Mammary epithelial cell (primary cell): ENCODE measurements at places on chromosomes 7 and 10. TPM values are rescaled to one million over a fixed set of nuclear protein-coding genes. Genes with fewer than 3 reads are reported as not detected.

PCDH15 gene
- total RNA-seq: not detected

ODAD2 gene
- total RNA-seq: 1.5 TPM

PTF1A gene
- total RNA-seq: not detected in 2 replicates

ZNF239 gene
- 4.3 TPM for total RNA-seq

ADCY1 gene
- 3.5 TPM for total RNA-seq

THAP5 gene
- 23.9 and 31.5 TPM in 2 replicates for total RNA-seq

SCART1 gene
- 4.4 and 5.0 TPM in 2 replicates for total RNA-seq

BHLHA15 gene
- not detected for total RNA-seq

COL13A1 gene
- 1.3 TPM for total RNA-seq

AFAP1L2 gene
- total RNA-seq: 25.8 TPM

MEOX2 gene
- total RNA-seq: not detected

CHAT gene
- total RNA-seq: not detected

P4HA1 gene
- 29.7 and 48.6 TPM in 2 replicates for total RNA-seq

SLIT1 gene
- total RNA-seq: not detected in 2 replicates

CPA5 gene
- total RNA-seq: not detected

CAV2 gene
- 253 and 285 TPM in 2 replicates for total RNA-seq

SFTPA1 gene
- not detected for total RNA-seq

SLC26A4 gene
- total RNA-seq: 0.08 TPM in 1 of 2 replicates, not detected in the other

KCND2 gene
- total RNA-seq: not detected in 2 replicates

UBN2 gene
- total RNA-seq: 11.9 and 16.7 TPM in 2 replicates

TAS2R4 gene
- total RNA-seq: 1.6 and 2.2 TPM in 2 replicates

SLC26A5 gene
- total RNA-seq: not detected

GIMAP7 gene
- total RNA-seq: not detected

ZWINT gene
- total RNA-seq: 15.7 and 42.0 TPM in 2 replicates

CNPY1 gene
- total RNA-seq: not detected

OR2A7 gene
- total RNA-seq: 9.5 TPM

ABCB1 gene
- 1.8 TPM for total RNA-seq

UNC5B gene
- 10.0 TPM for total RNA-seq

GDF10 gene
- total RNA-seq: not detected in 2 replicates

CYP2W1 gene
- total RNA-seq: not detected in 2 replicates

PHYH gene
- 19.5 TPM for total RNA-seq

LMOD2 gene
- total RNA-seq: not detected in 2 replicates

ACTL6B gene
- not detected in 2 replicates for total RNA-seq

MUC3A gene
- total RNA-seq: 0.33 TPM

CAMK2B gene
- 0.33 TPM for total RNA-seq

RSPH10B2 gene
- total RNA-seq: not detected in 2 replicates

ACSL5 gene
- total RNA-seq: not detected in 2 replicates

ENO4 gene
- total RNA-seq: not detected

LRRD1 gene
- total RNA-seq: under 0.01 TPM

FAM25C gene
- total RNA-seq: not detected

OR2A25 gene
- total RNA-seq: not detected in 2 replicates

KCNIP2 gene
- 0.67 TPM for total RNA-seq

FOXI2 gene
- total RNA-seq: not detected in 2 replicates

DMBT1 gene
- 0.33 TPM for total RNA-seq

OR13A1 gene
- total RNA-seq: not detected in 2 replicates

PAX4 gene
- not detected for total RNA-seq

MSMB gene
- not detected in 2 replicates for total RNA-seq

POLR2J2 gene
- total RNA-seq: 12.1 and 13.2 TPM in 2 replicates

DPYSL4 gene
- total RNA-seq: 5.6 and 7.5 TPM in 2 replicates

GRK5 gene
- total RNA-seq: 1.2 TPM

SPDYE11 gene
- not detected in 2 replicates for total RNA-seq

LBX1 gene
- total RNA-seq: not detected

NPC1L1 gene
- total RNA-seq: not detected in 2 replicates

ADD3 gene
- total RNA-seq: 67.5 TPM

ARMC3 gene
- not detected for total RNA-seq

ALDH18A1 gene
- total RNA-seq: 61.3 and 70.9 TPM in 2 replicates

ZMYND11 gene
- 41.4 and 56.9 TPM in 2 replicates for total RNA-seq

GNAT3 gene
- not detected for total RNA-seq

DENND2A gene
- 0.17 TPM for total RNA-seq

PLAU gene
- total RNA-seq: 85.7 TPM
